ENCODE measurements at places on chromosomes 7 and 10. TPM values are rescaled to one million over a fixed set of nuclear protein-coding genes. Genes with fewer than 3 reads are reported as not detected.

Gene CDHR3
- total RNA-seq, result 18.4 TPM

- no peak for DNase-seq
These were observed 255.6 kb upstream of the HABP2 start for GRCh38 chr10:113297226-113297625.

GRCh38 chr10:24556750-24557742, 166.6 kb downstream of the ARHGAP21 start:
- DNase-seq, result no peak

DNA sequence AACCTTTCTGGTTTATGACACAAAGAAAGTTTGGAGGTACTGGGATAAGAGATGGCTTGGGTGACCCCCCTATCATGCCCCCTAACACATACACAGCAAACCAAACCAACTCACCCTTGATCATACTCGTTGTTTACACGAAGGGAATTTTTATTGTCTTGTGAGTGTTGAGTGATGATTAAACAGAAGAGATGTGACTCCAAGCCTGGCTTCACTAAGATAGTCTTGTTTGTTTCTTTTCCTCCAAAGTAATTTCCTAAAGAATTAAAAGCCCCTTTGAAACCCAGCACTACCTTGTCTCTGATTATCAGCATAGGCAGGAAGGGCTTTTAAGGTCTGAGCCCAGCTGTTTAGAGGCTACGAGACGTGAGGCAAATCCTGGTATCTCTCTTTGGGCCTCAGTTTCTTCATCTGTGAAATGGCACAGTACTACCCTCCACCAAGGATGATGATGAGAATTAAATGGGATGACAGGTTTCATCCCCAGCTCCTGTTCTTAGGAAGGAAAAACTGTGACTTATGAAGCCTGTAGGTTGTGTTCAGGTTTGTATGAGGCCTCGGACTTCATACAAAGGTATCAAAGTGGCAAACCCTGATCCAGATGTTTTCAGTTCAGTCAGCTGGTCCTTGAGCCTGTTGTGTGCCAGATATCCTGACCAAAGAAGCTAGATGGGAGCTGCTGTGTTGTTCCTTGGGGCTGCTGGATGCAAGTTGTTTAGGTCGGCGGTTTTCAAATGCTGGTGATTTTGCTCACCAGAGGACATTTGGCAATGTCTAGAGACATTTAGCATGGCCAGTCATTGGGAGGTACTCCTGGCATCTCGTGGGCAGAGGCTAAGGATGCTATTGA, 51.8 kb downstream of the TCF7L2 start:
- no peak for DNase-seq

- peak; percentile 53 for DNase-seq
These were observed 72.9 kb upstream of the GRID1 start for GRCh38 chr10:86439544-86439943.

Gene IL6
- total RNA-seq, result 0.53 TPM

- no peak for DNase-seq
These were observed 9.4 kb downstream of the MDH2 start for GRCh38 chr7:76057103-76057812.

Gene C7orf57
- not detected for total RNA-seq

DNA sequence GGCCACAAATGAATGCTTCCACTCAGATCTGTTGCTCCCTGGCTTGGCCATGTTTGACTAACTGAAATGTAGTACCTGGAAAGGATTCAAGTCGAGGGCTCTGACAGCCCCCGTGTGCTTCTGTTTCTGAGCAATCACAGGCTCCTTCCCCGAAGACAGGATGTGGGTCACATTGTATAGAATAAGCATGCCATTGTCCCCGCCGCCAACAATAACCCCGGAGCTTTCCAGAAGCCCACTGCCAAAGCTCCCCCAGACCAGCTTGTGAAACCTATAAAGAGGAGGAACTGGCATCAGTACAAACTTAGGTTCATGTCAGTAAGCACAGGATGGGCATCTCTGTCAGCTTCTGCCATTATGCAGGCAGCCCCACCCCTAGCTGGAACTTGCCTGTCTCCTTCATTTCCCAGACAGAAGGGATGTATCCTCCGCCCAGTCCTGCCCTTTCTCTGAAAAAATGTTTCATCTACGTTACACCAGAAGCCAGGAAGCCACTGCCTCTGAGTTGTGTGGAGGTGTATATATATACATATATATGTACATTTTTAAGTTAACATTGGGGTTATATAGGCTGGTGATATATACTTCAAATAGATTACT, 10.3 kb downstream of the SEC31B start:
- no peak for DNase-seq

DNA sequence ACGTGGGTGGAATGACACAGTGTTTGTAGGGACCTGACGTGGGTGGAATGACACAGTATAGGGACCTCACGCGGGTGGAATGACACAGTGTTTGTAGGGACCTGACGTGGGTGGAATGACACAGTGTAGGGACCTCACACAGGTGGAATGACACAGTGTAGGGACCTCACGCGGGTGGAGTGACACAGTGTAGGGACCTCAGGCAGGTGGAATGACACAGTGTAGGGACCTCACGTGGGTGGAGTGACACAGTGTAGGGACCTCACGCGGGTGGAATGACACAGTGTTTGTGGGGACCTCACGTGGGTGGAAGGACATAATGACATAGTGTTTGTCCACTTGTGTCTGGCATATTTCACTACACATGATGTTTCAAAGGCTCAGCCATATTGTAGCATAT, 19.3 kb downstream of the PPP2R2D start:
- DNase-seq, result no peak

Gene HPSE2
- 2.4 TPM for total RNA-seq

DNA sequence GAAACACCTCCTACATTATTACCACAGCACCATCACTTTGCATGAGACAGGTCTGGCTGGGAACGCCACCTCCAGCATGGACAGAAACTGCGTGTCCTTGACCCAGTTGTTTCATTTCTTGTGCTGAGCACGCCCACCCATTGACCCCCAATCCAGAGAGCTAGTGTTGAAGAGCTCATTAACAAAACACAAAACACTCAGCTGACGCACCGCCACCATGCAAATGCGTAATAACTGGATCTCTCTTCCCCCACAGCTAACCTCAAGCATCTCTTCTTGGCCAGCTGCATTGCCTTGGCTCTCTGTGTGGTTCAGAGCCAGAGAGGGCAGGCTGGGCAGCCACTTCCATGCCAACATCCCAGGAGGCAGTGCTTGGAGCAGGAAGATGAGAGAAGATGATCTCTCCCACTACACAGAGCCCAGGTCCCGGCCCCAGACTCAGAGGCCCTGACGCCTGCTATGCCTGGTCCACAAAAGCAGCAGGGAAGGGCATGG, 173.5 kb downstream of the PLXNA4 start:
- DNase-seq, result no peak

- no peak for DNase-seq
These were observed 151.9 kb downstream of the NEURL1 start for GRCh38 chr10:103645141-103646054.

- no peak for DNase-seq
These were observed 205.5 kb upstream of the CDC14C start for GRCh38 chr7:48718731-48719378.

GRCh38 chr7:16028636-16029035, 342.2 kb upstream of the MEOX2 start:
- no peak for DNase-seq

- no peak for DNase-seq
These were observed 12.7 kb downstream of the CHST12 start for GRCh38 chr7:2416063-2416462.

GRCh38 chr7:88302486-88302885, 4.2 kb downstream of the STEAP4 start:
- DNase-seq, result no peak

GRCh38 chr10:15681076-15681475, 38.6 kb downstream of the ITGA8 start:
- DNase-seq, result no peak
